ENCODE measurements at places on chromosomes 7 and 10.

DNA sequence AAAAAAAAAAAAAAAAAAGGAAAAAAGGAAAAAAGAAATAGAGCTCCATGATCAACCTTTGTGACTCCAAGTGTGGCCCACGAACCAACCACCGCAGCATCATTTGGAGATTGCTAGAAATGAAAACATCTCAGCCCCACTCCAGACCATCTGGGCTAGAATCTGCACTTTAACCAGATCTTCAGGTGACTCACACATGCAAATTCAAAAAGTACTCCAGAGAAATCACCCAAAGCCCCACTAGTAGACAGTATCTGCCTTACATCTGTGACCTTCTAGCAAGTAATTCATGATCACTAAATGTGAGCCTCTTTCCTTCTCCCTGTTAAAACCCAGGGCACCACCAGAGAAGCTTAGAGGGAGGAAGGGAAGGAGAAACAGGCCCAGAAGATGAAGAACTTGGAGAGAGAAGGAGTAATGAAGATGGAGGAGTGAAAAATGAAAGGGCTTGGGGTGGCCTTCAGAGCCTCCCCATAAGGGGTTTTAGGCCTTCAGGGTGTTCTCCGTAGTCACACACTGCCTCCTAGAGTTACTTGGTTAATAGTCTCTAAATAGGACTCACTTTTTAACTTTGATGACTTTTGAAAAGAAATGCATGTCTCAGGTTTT, 94.0 kb downstream of the SLC37A3 start:
- DNase-seq, result peak; percentile 65

GRCh38 chr7:117385363-117386109, 41.8 kb downstream of the ASZ1 start:
- no peak for DNase-seq

GRCh38 chr7:48638041-48638440, 286.3 kb upstream of the CDC14C start:
- no peak for DNase-seq

DNA sequence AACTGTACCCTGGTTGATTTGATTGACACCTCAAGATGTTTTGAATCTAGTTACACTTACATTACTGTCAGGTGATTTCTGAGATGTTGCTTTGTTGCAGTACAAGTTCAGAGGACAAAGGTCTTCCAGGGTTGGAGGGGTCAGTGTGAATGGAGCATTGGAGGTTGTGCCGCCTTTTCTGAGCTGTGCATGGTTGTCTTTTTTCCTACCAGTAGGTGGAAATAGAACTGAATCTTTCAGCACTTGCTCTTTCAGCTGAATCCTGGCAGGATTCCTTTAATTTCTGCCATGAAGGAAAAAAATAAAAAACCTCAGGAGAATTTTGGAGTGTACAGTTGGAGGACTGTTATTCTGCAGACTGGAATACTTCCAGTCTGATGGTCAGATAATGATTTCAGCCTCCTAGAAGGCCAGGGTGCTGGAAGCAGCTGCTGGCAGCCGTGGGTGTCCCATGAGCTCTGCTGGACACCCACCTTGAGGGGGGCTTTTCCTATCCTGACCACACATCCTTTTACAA, 82.7 kb downstream of the PLCE1 start:
- DNase-seq, result no peak

DNA sequence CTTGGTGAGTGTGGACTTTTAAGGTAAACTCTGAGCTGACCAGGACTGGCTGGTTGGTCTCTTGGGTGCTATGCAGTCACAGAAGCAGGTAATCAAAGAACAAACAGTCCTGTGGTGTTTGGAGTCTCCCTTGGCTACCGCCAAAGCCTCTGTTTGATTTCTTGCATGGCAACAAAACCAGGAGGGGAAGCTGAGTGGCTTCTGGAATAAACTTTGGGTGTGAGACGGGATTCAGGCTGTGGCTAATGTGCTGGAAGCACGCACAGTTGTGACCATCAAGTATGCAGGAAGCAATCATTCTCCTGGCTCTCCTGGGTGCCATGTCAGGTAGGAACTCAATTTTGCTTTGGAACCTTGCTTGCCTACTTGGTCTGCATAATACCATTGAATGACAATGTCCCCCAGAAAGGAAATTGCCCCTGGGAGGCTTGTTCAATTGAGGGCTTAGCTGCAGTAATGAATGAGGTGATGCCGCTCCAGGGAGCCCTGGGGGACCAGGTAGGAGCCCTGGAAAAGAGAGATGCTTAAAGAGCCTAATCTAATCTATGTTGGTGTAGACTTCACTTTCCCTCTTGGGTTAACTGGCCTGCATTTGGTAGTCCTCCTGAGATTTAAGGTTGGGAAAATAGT, at the start of gene CDHR3:
Gene CDHR3 (plus strand): TSS at position 227 of the 630 bp plus-strand sequence. CDS start 55 bp downstream, at position 282.
- DNase-seq, result no peak

DNA sequence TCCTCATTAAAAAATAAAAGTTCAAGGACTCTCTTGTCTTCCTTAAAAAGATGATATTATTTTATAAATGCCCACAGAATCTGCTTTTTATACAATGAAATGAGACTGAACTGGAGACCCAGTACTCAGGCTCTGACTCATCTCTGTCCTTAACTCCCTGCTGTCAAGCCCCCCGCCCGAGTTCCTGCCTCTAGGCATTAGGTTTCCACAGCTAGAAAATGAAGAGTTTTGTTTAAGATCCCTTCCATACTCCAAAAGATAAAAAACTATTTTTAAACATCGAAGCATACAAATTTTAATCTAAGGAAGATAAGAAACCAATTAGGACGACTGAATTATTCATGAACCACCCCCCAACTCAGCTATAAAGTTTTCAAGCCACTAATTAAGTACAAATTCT, 97.7 kb upstream of the FEZF1 start:
- DNase-seq, result no peak

DNA sequence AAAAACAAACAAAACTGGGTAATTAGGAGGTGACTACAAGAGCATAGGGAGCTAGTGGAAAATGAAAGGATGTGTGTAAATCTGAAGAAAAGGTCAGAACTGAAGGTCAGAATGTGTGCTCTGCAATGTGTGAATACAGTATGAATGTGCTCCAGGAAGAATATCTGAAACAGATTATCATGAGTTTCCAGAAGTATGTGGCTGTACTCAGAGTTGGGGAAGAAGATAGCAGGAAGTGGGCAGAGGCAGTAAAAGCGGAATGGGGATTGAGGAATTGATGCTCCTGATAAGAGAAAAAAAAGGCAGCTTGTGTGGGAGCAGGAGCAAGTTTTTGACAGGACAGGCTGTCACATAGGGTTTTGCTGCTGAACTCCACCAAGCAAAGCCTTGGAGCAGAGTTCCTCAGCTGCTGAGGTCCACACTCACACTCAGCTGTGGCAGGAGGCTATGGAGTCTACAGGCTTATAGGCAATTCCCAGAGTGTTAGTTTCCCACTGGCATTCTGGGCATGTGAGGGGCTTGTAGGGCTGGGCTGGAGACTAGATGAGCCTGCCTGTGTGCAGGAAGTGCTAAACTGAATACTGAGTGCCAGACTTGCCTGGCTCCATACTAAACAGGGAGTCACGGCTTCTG, 22.9 kb downstream of the H2AZ2 start:
- DNase-seq, result no peak
